ENCODE measurements at places on chromosomes 11 and 22.

GRCh38 chr22:49685686-49686085 lies 142.0 kb downstream of the BRD1 start:
- DNase-seq = no peak

GRCh38 chr22:20009582-20010306 lies 6.9 kb downstream of the ARVCF start:
- no peak for DNase-seq

- no peak for DNase-seq
These were observed 7.3 kb downstream of the SLC15A3 start for GRCh38 chr11:60944490-60945294.

DNA sequence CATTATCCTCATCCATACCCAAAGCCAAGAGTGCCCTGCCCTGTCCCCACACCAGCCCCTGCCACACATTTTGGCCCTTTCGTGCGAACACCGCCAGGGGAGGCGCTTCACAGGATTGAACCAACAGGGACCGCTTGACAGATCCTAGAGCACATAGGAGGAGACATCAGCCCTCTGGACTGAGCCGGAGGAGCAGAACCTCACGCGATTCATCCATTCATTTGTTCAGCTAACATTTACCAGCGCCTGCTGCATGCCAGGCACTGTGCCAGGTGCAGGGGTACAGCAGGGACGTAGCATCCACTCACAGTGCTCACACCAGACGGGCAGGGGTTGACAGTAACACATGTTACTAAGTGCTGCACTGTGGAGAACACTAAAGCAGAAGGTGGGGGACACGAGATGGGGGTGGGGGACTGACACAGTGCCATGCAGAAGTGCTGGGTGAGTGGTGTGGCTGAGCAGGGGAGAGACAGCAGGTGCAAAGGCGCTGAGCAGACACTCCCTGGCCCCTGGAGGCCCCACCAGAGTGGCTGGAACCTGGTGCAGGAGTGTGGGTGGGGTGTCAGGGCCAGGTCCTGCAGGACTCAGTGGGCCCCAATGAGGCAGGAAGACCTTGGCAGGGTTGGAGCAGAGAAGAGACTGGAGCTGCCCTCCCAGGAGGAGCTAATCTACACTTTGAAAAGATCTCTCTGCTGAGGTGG lies 3.4 kb downstream of the GNAZ start:
- no peak for DNase-seq

- DNase-seq = no peak
These were observed 86.0 kb downstream of the EHF start for GRCh38 chr11:34706709-34707461.

DNA sequence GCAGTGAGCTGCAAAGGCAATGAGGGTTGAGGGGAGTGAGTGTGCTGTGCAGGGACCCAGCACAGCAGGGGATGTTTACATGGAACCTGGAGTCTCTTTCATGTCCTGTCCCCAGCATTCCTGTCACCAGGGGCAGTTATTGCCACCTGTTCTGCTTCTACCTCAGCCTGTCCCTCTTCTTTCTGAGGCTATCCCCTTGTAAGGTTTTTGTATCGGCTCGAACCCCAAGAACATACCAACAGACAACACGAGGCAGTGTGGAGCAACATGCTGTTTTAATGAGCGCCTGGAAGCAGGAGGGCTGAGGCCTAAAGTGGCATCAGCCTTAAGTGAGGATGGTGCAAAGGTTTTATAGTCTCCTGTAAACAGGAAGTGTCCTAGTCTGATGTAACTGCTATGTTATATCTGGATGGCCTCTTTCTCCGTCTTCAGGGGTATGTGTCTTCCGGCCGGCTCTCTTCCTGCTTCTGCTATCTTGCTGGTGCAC lies 3.9 kb downstream of the SCGB2A2 start:
- no peak for DNase-seq

DNA sequence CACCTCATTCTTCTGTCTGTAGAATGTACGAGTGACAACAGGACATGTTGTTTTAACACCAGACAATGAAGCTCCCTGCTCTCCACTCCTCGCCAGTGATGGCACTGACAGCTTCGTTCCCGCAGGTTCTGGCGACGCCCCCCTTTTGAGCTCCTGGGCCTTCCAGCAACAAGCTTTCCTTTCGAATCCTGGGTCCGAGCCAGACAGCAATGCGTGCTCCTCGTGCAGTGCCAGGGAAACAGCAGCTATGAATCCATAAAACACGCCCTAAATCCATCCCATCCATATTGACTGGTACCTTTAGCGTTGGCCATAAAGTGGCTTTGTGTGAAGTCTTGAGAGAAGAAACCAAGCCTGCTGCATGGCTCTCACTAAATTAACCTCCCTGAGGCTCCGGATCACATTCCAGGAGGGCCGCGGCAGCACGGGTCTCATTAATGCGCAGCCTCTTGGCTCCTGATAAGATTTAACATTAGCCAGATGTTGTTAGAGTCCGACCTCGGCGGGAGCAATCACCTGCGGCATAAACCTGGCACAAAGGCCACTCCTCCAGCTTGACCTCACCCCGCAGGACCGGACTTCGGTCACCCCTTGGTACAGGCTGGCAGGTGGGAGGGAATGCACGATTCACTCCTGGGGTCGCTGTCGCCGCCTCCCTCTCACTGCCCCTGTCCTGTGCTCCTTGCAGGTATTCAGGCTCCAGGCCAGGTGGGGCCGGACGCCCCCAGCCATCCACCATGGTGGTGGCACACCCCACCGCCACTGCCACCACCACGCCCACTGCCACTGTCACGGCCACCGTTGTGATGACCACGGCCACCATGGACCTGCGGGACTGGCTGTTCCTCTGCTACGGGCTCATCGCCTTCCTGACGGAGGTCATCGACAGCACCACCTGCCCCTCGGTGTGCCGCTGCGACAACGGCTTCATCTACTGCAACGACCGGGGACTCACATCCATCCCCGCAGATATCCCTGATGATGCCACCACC lies 50.1 kb downstream of the MACROD1 start:
- DNase-seq = no peak

- no peak for DNase-seq
These were observed 14.5 kb downstream of the CLMP start for GRCh38 chr11:123180574-123180973.

DNA sequence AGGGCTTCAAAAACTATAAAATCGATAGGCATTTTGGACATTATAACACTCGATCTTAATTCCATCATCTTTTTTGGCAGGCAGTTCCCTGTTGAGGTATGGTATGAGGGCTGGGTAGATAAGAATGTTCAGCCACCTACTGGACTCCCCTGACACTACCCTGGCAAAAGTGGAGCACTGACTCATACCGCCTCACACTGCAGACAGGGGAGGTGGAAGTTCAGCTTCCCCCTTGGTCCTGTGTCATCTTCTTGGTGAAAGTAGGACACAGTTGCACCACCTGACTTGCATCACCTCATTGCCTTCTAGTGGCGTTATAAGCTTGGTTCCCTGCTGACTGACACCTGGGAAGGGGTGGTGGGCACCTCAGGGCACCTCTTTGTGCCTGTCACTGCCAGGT lies 30.4 kb downstream of the PAAF1 start:
- DNase-seq = no peak

All from activated CD8-positive, alpha-beta memory T cell treated with anti-CD3 and anti-CD28 coated beads for 1 hour (primary cell).